Stimulated activated CD8-positive, alpha-beta memory T cell treated with anti-CD3 and anti-CD28 coated beads, Interleukin-4, amount 100 ng/mL, for 1 hour (primary cell): ENCODE measurements at places on chromosomes 11 and 22.

- no peak for DNase-seq
These were observed 13.3 kb downstream of the GVQW3 start for GRCh38 chr11:76394411-76394810.

- no peak for DNase-seq
These were observed 17.8 kb upstream of the GRIA4 start for GRCh38 chr11:105592035-105592434.

DNA sequence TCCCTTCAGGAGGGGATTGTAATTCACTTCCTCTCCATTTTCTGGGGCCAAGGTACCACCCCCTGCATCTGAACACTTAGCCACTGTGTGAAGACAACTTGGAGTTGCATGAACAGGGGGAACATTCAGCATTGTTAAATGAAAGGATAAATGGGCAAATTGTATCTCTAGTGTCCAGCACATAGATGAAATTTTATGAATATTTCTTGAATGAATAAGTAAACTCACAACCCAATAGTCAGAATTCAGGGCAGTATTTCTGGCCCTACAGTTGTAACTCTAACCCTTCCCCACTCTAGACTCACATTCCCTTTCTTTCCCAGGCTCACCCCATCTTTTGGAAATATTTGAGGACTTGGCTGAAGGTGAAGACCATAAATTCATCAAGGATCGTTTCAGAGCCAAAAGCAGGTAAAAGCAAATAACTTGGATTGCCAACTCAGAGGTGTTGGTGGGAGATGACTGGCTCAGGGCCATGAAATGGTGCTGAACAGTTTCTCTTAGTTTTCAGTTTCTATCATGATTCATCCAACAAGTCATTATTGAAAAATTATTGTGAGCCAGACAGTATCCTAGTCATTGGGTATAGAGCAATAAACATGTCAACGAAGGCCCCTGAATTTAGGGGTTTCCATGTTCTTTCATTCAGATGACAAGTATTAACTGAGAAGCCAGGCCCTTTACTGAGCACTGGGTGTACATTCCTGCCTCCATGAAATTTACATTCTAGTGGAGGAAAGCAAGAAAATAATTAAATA, 33.3 kb upstream of the ZC3H12C start:
- DNase-seq, result no peak

DNA sequence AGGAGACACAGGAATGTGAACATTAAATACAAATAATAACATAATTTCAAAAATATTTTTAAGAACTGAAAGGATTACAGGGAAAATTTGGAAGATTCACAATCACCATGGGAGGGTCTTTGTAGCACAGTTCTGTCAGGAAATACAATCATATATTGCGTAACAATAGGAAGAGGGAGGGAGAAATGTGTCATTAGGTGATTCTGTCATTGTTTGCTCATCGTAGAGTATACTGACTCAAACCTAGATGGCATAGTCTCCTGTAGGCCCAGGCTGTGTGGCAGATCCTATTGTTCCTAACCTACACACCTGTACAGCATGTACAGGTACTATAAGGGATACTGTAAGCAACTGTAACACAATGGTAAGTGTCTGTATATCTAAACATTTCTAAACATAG, 330.4 kb downstream of the BRD1 start:
- DNase-seq, result no peak

- DNase-seq, result no peak
These were observed 292.5 kb downstream of the TMEM135 start for GRCh38 chr11:87330187-87330601.

DNA sequence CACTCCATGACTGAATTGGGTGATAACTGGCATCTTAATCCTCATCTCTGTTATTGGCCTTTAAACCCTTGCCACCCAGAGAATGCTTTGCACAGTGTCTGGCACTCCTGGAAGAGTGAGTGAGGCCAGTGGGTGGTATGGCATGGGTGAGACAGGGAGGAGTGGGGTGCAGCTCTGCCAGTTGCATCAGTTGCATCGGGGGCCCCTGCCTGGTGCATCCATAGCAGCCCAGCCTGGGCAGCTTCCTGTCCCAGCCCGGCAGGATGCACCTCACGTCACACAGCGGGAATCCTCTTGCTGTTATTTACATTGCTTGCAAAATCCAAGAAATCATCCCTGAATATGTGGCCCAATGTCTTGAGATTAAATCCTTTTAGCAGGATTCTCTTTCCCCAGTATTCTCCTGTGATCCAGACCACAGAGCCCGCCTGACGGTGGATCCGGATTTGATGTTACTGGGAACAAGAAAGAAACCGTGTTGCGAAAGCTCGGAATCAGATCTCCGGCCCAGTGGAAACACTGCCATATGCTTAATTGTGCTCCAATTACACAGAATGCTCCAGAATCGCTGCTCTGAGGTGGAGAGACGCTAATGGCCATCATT, 37.6 kb upstream of the MN1 start:
- DNase-seq, result no peak

DNA sequence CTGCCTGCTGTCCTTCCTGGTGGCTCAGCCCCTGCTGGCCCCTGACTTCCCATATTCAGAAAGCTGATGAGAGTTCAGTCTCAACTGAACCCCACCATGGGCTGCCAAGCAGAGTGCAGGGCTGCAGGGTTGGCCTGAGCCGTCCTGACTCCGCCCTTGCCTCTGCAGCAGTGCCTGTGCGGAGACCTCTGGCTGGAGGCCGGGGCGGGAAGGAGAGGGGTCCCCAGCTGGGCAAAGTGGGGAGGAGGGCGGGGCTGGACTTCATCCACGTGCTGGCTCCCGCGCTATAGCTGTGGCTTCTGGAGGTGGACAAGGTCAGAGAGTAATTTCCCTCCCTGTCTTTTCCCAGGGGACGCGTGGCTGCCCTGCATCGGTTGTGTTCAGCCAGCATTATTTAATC, 13.6 kb downstream of the GLB1L3 start:
- no peak for DNase-seq

DNA sequence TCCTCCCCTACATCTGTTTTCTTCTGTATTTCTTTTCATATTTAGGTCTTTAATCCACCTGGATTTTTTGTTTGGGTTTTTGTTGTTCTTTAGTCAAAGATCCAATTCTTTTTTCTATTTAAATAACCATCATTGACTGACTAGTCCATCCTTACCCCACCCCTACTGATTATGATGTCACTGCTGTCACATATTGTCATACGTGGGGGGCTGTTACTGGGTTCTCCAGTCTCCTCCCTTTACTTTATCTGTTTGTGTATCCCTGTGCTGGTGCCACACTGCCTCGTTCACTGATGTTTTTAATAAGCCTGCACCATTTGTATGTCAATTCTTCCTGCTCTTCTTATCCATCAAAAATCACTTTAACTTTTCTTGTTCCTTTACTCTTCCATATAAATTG, 6.9 kb upstream of the DCPS start:
- DNase-seq, result no peak

GRCh38 chr11:2932850-2933251, 3.6 kb upstream of the PHLDA2 start:
- no peak for DNase-seq

DNA sequence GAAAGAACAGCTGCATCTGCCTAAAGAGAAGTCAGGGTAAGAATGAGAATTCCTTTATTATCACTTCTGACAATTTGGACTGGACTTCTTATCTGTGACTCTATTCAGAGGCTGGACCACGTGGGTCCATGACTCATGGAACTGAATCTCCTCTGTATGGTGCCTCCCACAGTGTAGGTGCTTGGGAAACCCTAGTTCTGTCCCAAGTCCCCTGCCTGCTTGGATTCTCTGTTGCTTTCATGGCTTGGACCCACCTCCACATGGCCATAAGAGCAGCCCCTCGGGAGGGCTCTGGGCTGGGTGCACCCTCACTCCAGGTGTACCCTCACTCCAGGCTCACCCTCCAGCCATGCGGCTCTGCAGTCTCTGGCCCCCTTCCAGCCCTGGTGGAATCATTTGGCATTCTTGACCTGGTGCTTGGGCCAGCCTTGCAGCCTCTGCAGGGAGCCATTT, 153.4 kb downstream of the CACNA1I start:
- DNase-seq, result no peak

GRCh38 chr22:24510637-24511625, 15.8 kb downstream of the UPB1 start:
- no peak for DNase-seq

GRCh38 chr11:111777094-111778046, 11.2 kb upstream of the PPP2R1B start:
- no peak for DNase-seq

- DNase-seq, result no peak
These were observed 8.1 kb downstream of the PRR33 start for GRCh38 chr11:1883346-1884302.

GRCh38 chr11:64586366-64586765, 4.7 kb upstream of the SLC22A12 start:
- no peak for DNase-seq

- DNase-seq, result no peak
These were observed 12.4 kb downstream of the POU2AF3 start for GRCh38 chr11:111310723-111311122.

- no peak for DNase-seq
These were observed 81.5 kb upstream of the HORMAD2 start for GRCh38 chr22:29998627-29999384.

DNA sequence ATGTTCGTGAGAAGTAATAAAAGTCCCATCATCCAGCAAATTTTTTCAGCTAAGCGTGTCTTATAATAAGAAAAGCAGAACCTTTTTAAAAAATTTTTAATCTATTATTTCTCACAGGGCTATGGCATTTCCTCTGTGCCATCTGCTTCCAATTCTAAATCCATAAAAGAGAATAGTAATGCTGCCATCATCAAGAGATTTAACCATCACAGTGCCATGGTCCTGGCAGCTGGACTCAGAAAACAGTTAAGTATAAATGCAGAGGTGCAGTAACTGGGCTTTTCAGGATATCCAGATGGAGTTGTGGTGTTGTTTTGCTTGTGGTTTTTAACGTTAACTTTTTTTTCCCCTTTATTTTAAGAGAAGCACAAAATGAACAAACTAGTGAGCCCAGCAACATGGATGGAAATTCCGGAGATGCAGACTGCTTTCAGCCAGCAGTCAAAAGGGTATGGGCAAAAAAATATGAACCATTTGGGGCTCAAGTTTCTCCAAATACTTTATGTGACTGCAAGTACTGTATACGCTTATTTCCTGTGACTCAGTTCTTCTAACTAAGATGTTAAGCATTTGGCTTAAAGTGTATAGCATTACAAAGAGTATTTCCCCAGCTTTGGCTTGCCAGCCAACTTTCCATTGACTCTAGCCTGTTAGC, 25.2 kb downstream of the GTF2H1 start:
- DNase-seq, result no peak

DNA sequence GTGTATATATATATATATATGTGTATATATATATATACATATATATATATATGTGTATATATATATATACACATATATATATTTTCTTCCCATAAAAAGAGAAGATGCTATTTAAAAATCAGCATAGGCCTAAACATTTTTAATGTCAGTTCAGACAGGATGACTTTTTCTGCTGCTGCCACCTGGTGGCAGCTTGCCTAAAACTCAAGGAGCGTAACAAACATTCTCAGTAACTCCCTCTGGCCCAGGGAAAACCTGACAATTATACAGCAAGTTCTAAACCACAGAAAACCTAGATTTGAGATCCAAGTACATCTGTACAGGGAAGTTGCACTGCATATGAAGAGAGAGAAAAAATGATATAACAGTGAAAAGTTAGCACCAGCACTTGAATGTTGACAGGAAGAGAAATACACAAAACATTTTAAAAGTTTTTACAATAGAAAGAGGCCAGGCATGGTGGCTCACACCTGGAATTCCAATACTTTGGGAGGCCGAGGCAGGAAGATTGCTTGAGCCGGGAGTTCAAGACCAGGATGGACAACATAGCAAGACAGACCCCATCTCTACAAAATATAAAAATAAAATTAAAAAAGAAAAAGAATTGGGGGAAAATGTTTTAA, 16.6 kb downstream of the OR8A1 start:
- no peak for DNase-seq

DNA sequence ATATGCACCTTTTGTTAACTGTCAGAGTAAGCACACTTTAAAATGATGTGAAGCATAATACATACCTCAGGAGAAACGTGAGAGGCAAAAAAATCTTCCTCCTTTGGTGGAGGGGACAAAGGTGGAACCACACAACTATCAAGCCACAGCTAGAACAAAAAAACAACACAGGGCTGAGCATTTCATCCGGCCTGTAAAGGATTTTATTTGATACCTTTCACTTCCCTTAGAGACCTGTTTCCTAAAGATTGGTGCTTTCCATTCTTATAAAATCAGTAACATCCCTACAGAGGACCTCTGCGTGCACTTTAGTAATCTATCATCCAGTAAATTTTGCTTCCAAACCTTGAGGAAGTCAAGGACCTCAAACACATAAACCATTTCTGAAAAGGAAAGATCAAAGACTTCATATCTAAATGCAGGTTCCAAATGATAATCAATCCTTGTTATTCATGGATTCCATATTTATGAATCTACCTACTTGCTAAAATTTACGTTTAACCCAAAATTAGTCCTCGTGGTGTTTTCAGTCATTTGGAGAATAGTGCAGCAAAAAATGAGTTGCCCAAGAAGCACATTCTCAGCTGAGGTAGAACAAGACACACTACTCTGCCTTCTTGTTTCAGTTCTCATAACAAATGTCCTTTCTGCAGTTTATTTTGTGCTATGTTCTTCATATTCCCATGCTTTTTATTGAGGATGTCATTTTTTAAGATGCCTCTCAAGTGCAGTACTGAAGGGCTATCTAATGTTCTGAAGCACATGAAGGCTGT, 22.7 kb downstream of the ARFGAP3 start:
- DNase-seq, result no peak

DNA sequence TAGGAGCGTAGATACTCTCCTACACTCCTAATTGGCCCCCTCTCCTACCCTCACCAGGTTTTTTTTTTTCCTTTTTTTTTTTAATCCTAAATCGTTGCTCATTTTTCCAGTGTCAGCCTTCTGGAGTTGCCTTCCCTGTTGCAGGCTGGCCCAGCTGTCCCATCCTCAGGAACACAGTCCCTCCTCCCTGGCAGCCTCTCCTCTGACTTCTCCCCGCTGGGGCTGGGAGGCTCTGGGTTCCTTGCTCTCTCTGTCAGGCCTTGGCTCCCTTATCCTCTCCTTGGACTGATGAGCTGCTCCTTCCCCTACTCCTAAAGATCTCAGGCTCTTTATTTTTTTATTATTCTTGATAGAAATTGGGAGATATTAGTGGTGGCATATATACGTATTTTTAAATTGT, 62.2 kb downstream of the PKNOX2 start:
- no peak for DNase-seq

GRCh38 chr11:10405865-10406592, 49.0 kb upstream of the AMPD3 start:
- DNase-seq, result no peak

GRCh38 chr11:128506999-128507611, 80.3 kb downstream of the ETS1 start:
- no peak for DNase-seq

DNA sequence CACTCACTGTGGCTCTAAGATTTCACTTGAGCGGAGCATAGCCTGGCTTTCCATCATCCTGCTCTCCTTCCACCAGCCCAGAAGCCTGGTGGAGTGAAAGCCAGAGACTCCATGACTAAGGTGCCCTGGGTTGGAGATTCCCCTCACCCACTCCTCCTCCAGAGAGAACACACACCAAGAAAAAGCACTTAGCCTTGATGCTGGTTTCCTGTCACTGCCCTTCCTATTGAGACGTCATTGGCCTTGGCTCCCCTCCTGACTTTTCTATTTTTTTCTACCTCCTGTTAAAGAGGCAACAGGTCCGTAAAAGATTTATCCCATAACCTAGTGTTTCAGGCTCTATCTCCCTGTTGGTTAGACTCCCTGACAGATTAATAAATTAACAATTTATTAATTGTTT, 38.5 kb upstream of the APLNR start:
- no peak for DNase-seq

- no peak for DNase-seq
These were observed 16.7 kb upstream of the CD44 start for GRCh38 chr11:35122308-35122707.

GRCh38 chr11:105132716-105133511, 6.7 kb downstream of the CARD18 start:
- DNase-seq, result no peak
